ENCODE measurements at places on chromosomes 4 and X.

DNA sequence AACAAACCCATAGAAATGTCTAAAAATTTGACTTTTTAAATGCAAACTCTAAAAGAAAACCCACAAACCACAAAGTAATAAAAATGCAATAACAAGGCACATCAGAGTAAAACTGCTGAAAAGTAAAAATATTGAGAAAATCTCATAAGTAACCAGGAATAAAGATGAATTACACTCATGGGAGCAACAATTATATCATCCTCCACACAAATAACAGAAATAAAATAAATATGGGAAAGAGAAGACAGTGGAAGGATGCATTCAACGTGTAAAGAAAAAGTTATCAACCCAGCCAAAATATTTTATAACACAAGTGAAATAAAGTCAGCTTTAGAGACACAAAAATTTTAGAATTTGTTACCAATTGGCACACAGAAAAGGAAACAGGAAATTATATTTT lies 1420.2 kb downstream of the PCDH18 start:
- DNase-seq: no peak

- DNase-seq: no peak
Observed at GRCh38 chr4:6539009-6539764, 35.8 kb upstream of the MAN2B2 start.

DNA sequence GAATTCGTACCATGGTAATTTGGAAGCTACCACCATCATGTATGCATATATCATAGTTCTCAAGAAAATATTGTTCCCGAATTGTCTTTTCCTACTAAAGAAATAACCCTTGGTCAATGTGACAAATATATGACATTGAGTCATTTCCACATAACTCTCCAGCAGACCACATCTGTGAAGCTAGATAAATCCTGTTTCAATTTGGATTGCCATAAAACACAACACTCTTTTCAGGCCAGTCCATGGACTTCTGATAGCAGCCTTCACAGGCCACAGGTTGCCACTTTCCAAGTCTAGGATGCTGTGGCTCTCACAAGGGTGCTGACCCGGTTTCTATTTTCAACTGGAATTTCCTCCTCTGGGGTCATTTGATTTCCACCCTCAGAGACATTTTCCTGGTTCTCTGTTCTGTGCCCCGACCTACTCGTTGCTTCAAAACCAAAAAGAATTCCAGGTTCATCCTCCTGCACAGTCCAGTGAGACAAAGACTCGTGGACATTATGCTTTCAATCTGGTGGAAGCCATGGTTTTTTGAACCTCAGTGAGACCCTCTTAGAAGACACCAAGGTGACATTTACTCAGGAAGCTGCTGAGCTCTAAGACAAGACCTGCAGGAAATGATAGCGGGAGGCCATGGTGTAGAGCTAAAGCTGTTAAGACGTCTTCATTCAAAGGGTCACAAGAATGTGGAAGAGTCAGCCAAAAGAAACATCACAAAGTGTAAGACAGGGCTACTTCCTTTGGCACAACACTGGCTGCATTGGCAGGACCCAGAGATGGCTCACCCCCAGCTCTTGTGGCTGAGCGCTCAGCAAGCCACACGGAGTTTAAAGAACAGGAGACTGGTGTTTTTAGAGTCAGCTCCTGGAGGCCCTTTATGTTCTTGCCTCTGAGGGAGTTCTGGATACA lies 119.8 kb downstream of the AMELX start:
- no peak for DNase-seq

DNA sequence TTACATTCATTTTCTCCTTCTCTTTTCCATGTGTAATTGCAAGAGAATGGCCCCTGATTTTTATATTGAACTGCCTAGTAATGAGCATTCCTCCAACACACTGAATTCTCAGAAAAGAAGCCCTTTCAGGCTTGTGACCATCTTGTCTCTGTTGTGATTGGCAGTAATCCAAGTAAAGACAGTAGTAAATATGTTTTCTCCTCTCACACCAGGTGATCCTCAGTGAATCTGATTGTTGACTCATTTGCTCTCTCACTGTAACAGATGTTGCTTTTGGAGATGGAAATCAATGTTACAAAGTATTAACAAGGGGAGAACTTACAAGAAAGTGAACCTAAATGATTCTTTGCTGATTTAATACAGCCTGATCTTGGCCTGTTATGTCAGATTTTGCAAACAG lies 271.0 kb downstream of the AFF2 start:
- no peak for DNase-seq

DNA sequence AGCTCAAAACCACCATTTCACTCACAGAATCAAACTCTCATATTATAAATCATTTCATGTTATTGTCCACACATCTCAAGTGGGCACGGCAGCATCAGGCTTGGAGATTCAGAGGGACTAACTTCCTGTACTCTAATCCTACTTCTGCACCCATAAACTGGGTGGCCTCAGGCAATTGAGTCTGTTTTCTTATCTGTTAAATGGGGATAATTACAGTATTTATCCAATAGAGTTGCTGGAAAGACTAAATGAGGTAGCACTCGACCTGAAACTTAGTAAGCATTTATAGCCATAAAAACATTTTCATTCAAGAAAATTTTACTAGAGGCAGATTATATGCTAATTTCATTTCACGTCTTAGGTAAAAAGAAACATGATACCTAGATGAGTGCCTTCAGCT lies 13.0 kb downstream of the TBC1D1 start:
- no peak for DNase-seq

- DNase-seq: no peak
Observed at GRCh38 chr4:107562316-107562715, 157.7 kb downstream of the PAPSS1 start.

DNA sequence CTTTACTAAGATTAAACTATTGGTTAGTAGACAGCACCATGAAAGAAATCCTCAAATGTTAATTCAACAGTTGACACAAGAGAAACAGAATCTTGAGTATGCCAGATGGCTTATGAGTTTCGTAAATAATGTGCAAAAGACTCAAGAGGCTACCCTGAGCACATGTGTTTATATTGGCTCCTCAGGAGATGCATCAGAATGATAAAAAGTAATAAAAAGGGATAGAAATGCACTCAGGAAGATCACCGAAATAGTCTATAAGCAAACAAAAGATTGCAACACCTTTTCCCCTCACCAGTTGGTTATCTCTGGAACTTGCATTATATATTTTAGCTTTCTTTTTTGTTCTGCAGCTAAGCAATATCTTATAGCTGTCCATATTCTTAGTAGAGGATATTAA lies 84.4 kb downstream of the SCFD2 start:
- DNase-seq: no peak

DNA sequence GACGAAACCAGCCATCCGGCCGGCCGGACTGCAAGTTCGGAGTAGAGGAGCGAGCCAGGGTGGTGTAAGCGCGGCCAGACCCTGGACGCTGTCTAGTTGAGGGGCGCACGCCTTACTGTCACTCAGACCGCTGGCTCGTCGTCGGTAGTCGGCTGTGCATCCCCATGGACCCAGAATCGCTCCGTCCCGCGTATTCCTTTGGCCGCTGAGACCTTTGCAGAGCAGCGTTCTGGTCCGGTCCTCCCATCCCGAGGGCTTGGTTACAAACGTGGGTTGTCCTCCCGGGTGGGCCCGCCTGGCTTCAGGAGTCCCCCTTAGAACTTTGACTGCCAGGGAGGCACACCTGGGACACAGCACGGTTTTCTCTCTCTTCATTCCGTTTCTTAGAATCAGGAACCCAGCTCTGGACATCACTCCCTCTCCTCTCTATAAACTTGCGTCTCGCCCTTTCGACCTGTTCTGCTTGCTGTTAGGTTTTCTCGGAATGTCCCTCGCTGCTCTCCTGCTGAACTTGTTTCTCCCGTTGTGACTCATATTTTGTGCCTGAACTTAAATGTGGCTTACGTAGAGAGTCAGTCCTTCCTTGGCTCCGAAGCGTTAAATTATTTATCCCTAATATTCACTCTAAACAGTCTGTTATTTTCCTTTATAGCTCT lies 672 bp downstream of the PGM2 start:
- DNase-seq: no peak

DNA sequence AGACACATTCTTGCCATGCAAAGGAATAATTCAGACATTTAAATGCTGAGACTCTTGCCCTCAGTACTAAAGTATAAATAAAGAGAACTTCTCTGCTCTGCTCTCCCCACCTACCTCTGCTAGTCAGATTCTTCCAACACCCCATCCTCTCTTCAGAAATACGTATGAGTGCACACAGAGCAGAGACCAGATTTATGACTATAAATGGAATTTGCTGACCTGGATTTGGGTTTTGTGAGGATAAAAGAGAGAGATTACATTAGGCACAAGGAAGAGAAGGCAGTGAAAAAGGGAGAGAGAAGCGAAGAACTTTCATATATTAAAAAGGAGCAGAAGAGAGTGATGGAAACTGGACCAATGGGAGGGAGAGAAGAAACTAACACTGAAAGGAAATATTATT lies 87.6 kb upstream of the EXOC1L start:
- DNase-seq: no peak

GRCh38 chrX:40298572-40299479 lies 201.1 kb upstream of the BCOR start:
- no peak for DNase-seq

DNA sequence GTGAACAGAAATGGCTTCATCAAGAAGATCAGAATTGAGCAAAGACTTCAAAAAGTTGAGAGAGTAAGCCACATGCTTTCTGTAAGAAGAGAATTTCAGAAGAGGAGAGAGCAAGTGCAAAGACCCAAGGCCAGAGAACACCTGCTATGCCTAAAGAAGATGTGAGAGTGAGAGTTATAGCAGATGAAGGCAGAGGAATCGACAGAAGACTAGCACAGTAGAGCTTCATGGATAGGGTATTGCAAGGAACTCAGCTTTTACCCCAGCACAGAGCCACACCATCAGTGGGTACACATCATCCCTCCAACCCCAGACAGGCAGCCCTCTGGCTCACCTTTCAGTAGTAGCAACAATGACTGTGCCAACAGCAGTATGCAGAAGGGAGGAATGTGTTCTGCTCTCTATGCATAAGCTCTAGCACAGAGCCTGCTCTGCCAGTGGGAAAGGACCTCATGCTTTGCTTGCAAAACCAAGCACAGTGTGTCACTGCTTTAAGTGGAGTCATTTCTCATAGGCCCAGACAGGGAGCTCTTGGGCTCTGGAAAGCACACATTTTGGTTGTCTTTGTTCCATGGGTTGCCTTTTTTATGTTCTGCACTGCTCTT lies 318.6 kb downstream of the NAF1 start:
- no peak for DNase-seq

GRCh38 chr4:27775156-27775555 lies 914.5 kb downstream of the STIM2 start:
- no peak for DNase-seq

DNA sequence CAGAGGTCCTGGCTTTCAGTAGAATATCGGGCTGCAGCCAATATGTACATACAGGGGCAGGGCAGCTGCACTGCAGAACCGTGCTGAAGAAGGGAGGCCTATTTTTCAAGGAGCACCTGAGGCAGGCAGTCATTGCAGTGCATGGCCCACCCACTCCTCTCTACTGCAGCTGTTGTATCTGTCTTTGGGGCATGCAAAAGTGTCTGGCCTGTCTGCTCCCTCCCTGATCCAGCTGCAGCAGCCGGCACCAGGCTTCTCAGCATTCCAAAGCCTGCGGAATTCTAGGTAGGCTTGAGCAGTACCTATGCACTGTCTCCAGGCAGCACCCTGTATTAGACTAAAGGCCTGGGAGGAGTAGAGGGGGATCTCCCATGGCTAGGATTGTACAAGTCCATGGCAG lies 415.2 kb upstream of the MAGEB16 start:
- no peak for DNase-seq

- DNase-seq: no peak
Observed at GRCh38 chr4:109094056-109094455, 208.4 kb downstream of the COL25A1 start.

All from stimulated activated naive CD8-positive, alpha-beta T cell treated with anti-CD3 and anti-CD28 coated beads, Interleukin-15, amount 100 ng/mL, for 72 hours (primary cell).